ENCODE measurements at places on chromosomes 13 and 19.

DNA sequence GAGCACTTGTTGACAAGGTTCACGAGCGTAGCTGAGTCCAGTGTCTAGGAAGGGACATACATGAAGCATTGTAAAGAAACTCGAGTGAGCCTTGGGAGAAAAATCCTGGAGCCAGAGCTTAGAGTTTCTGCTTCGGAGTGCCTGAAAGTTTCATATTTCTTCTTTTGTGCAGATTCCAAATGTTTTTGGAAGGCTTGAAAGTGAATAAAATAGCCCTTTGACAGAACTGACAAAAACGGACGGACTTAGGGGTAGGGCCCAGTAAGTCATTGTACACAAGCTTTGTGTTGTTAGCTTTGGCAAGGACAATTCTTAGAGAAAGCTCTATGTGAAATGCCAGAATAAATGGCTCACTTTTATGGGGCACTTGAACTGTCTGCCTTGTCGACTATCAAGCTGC lies 2.8 kb downstream of the RNF113B start:
- DNase-seq, result no peak

- DNase-seq, result no peak
These were observed 9.2 kb downstream of the KANK3 start for GRCh38 chr19:8333767-8334457.

DNA sequence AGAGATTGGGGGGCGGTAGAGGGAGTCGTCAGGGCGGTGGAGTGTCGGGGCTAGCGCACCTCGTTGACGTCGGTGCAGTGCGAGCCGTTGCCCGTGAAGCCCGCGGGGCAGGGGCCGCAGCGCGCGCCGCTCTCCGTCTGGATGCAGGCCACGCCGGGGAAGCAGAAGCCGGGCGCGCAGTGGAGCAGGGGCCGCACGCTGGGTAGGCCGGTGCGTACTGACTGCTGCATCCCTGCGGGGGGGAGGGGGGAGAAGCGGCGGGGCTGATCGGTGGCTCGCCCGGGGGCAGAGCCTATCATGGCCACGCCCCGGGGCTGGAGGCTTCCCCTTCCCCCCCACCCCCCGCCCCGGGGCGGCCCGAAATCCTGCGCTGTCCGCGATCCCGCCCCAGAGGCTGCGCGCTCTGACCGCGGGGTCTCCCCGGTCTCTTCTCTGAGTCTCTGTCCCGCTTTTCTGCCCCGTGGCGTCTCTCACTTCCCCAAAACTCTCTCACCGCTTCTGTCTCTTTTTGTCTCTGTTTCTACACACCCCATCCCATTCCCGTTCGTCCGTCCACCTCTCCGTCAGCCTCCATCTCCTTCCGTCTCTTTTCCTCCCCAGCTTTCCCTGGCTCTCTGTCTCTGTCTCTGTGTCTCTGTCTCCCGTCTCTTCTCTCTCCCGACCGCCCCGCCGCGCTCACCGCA lies 1.1 kb downstream of the COMP start:
- DNase-seq, result no peak

DNA sequence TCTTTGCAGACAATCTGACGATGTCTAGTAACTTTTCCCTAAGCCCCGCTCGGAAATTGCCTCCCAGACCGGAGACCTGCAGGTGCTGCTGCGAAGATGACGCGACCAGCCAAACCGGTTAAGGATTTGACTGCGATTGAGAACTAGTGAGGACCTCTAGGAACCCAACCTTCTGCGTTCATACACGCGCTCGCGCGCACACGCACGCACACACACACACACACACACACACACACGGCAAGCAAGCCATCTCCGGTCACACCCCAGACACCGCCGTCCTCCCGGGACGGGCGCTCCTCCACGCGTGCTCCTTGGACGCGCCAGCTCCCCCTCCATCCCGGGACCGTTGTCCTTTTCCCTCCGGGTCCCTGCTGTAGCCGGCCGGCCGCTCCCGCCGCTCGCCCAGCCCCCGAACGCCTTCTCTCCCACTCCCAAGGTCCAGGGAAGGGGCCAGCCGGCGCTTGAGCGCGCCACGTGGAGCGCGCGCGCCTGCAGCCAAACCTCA lies 1.2 kb downstream of the TBC1D4 start:
- DNase-seq, result no peak

GRCh38 chr19:17512574-17512939 lies 1.1 kb downstream of the PGLS start:
- DNase-seq, result no peak

- no peak for DNase-seq
These were observed 31.4 kb downstream of the ELF1 start for GRCh38 chr13:40987606-40988280.

DNA sequence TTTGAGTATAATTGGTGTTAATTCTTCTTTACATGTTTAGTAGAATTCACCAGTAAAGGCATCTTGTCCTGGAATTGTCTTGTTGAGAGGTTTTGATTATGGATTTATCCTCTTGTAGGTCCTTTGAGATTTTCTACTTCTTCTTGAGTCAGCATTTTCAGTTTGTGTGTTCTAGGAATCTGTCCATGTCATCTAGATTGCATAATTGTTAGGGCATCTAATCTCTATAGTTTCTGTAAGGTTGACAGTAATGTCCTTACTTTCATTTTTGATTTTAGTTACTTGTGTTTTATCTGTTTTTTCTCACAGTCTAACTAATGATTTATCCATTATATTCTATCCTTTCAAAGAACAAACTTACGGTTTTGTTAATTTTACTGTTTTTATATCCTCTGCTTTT lies 492.0 kb downstream of the FGF9 start:
- DNase-seq, result no peak

All from activated CD4-positive, CD25-positive, alpha-beta regulatory T cell treated with anti-CD3 and anti-CD28 coated beads, Interleukin-2, amount 50 U/mL, for 72 hours (primary cell).